Stimulated activated naive CD8-positive, alpha-beta T cell treated with anti-CD3 and anti-CD28 coated beads, Interleukin-15, Interleukin-2, amounts not matched to agents 100 U/mL and 50 U/mL, for 24 hours (primary cell): ENCODE measurements at places on chromosomes 3 and 15.
A peak's percentile ranks its signal among the peaks of the same experiment; 100 is the strongest.

GRCh38 chr15:98035134-98035533, 74.6 kb downstream of the ARRDC4 start:
- DNase-seq, result no peak

- no peak for DNase-seq
These were observed 12.9 kb downstream of the EIF2AK4 start for GRCh38 chr15:39946862-39947261.

GRCh38 chr3:13419505-13420044, 547 bp downstream of the NUP210 start:
- DNase-seq, result peak; percentile 59

GRCh38 chr3:156987946-156988345, 161.8 kb downstream of the LEKR1 start:
- no peak for DNase-seq

DNA sequence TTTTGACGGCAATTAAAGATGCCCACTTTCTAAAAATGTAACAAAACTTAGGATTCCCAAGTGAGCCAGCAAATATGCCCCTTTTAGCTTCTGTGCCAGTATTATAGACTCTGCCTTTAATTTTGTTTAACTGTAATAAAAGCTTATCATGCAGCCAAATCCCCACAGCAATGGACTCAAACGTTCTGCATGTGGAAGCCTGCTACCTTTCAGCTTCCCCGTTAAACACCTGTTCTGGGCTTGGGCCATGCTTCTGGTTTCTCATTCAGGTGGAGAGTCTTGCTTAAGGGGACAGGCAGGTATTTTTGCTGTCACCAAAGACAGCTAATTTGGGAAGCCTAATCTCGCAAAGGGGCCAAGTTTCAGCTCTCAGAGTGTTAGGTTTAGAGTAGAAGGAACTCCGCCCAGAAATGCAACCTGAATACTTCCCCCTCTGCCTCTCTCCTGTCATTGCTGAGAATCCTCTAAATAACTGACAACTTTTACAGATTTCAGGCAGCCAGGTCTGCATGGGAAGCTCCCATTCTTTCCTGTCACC, 399.4 kb upstream of the ATP11B start:
- no peak for DNase-seq

DNA sequence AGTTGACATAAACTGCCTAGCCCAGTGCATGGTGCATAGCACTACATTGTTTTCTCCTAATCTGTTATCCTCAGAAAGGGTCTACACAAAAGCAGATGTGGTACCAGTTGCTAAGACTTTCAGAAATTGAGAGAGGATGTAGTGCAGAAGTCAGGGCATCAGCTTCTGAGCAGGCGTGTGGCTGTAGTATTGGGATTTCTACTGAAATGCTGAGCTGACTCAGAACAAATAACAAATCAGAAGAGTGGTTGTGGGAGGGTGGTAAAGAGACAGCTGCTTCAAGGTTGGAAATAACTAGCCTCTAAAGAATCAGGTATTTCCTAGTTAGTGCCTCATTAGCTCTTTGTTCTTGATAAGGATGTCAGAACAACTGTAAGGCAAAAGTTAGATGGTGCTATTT, 161.3 kb downstream of the AKAP13 start:
- DNase-seq, result peak; percentile 14

DNA sequence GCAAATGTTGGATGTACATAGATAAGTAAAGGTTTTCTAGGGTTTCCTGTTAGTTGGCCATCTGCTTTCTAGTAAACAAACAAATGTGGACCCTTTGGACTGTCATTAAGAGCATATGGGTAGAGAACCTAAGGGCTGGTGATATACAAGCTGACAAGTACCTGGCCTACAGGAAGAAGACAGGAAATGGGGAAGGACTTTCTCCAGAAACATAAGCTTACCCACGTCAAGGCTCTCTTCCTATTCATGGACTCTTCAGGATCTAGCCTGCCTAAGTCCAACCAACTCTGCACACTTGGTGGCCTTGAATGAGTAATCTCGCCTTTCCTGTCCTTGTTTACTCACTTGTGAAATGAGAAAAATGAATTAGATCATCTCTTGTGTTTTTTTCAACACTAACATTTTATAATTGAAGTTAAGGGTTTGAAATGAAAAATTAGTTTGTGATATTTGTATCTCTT, 22.2 kb upstream of the GOLIM4 start:
- DNase-seq, result no peak

DNA sequence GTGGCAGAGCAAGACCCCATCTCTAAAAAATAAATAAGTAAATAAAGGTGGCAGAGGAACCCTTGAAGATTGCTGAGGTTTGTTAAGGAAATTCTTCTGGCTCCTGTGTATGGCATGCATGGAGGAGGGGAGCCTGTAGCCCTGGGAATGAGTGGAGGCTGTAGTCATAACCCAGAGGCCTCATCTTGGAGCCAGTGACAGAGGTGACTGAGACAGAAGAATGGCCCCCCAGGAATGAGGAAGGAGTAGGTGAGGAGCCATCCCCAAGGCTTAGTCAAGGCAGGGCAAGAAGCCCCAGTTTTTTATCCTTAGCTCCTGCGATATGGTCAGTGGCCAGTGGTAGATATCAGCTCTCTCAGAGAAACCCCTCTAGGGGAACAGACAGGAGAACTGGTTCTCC, 46.5 kb downstream of the BSN start:
- DNase-seq, result no peak

GRCh38 chr3:186298876-186299275, 63.2 kb downstream of the DGKG start:
- DNase-seq, result no peak

DNA sequence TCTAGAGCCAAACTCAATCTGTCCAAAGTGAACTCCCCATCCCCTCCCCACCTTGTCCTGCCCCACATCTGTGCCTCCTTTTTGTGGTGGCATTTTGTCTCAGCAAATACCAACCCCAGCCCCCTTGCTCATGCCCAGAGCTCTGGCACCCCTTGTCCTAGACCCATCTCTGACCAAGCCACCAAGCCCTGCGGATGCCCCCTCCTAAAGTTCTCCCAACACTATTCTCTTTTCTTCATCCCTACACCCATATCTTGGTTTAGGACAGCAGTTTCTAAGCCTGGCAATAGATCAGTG, 17.7 kb downstream of the ACAA1 start:
- DNase-seq, result no peak
